Stimulated activated naive CD8-positive, alpha-beta T cell treated with anti-CD3 and anti-CD28 coated beads, Interleukin-15, Interleukin-2, amounts not matched to agents 100 U/mL and 50 U/mL, for 24 hours (primary cell): ENCODE measurements at places on chromosomes 4 and X.

- no peak for DNase-seq
These were observed 1.3 kb upstream of the SOD3 start for GRCh38 chr4:24794051-24794450.

GRCh38 chrX:130623518-130623917 is 221.7 kb downstream of the RBMX2 start:
- DNase-seq: no peak

DNA sequence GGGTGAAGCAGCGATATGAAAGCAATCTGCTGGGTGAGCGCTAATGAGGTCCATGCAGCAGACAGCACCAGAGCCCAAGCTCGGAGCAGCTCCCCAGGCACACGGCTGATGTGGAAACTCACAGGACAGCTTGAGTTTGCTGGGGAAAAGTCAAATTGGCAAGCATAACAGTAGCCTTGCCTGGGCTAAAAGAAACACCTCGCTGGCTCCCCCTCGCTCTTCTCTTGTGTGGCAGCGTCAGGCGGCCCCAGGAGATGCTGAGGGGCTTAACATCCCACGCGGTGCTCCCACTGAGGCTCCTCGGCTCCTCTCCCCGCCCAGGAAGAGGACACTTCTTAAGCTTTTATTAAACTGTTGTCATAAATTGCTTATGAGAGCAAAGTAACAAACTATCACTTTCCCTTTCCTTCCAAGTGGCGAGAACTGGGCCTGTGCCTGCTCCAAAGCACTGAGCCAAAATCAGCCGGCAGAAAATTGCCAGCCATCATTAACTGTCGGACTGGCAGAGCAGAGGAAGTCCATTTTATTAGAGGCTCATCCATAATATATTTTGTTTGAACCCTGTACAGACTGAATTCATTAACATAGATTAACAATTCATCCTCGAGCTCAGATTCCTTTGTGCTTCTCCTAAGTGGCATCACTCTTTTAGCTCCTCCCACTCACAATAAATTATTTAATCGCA is 111.4 kb downstream of the TSPAN5 start:
- no peak for DNase-seq

DNA sequence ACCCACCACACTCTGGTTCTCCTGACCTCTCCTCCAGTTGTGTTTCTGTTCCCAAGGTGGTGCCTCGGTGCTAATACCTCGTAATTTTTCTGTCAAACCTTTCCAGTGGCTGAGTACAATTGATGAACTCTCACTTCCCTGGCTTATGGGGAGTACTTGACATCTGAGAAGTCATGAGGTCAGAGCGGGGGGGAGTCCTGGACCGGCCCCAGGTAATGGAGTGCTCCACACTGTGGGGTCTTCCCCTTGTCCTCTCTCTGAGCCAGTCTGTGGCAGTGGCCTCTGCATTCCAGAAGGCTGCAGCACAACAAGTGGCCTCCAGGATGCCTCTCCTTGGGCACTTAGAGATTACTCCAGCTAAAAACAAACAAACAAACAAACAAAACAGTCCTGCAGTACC is 122.5 kb upstream of the TRIM2 start:
- DNase-seq: no peak

DNA sequence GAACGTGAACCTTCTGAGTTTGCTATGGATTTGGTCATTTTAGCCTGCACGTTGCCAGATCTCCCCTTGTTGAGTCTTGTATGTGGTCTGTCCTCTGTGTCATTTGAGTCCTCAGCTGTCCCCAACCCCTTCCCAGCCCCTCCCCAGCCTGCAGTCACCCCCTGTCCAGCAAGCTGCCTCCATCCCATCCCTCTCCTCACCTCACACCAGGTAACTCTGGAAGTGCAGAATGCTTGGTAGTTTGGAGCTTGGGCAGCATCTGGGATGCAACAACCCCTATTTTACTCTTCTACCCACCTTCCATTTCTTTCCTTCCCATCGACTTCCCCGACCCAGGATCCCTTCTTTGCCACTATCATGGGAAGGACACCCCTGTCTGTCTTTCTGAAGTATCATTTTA is 18.4 kb downstream of the GABRQ start:
- no peak for DNase-seq

GRCh38 chr4:1683261-1683735 is 815 bp downstream of the FAM53A start:
- DNase-seq: no peak

DNA sequence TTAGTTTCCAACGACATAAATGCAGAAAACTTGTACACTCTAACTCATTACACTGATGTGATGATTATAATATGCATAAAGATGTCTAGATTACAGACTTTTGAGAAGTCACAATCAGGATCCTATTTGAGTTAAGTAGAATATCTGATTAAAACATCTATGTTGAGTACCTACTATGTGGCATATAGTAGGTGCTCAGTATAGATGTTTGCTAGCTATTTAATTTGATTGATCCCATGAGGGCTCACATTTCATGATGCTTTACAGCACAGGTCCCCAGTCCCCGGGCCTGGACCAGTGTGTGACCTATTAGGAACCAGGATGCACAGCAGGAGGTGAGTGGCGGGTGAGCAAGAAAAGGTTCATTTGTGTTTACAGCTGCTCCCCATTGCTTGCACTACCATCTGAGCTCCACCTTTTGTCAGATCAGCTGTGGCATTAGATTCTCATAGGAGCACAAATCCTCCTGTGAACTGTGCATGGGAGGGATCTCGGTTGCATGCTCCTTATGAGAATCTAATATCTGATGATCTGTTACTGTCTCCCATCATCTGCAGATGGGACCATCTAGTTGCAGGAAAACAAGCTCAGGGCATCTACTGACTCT is 33.0 kb upstream of the CXCL8 start:
- no peak for DNase-seq

DNA sequence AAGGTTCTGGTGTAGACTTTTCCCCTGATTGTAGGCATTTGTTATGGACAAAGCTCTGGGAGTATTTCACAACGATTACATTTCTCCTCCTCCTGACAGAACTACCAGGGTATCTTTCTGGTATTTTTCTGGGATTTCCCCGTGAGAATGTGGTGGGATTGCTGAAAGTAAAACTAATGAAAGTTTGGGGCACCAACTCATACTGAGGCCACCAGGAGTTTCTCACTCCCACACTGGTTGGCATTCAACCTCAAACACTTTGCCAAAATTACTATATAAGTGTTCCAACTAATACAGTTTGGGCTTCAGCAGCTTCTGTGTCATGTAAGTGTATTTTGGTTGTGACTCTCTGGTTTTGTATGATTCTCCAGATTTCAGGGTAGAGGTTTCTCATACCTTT is 855.1 kb downstream of the GLUD2 start:
- DNase-seq: no peak

- no peak for DNase-seq
These were observed 198.8 kb downstream of the RAB28 start for GRCh38 chr4:13285336-13285735.

GRCh38 chr4:166535865-166536264 is 662.8 kb downstream of the TLL1 start:
- no peak for DNase-seq

DNA sequence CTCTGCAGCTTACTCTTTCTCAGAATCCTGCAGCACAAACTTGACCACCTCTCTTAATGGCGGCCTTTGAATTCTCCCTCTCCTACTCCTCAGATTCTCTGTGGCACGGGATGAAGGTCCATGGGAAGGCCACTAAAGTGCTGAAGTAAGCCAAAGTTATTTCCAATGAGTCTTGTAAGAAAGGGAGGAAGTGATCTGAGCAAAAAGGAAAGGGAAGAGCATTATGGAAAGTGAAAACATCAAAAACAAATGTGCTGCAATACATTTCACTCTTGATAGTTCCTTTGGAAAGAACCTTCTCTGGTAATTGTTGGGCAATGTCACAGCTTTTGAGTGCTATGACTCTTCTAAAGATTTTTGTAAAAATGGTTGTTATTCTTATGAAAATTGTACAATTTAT is 54.3 kb upstream of the CAMK2D start:
- no peak for DNase-seq

GRCh38 chr4:76000279-76000678 is 7.0 kb downstream of the CXCL9 start:
- no peak for DNase-seq

GRCh38 chr4:23135792-23136645 is 443.3 kb downstream of the GBA3 start:
- DNase-seq: no peak

DNA sequence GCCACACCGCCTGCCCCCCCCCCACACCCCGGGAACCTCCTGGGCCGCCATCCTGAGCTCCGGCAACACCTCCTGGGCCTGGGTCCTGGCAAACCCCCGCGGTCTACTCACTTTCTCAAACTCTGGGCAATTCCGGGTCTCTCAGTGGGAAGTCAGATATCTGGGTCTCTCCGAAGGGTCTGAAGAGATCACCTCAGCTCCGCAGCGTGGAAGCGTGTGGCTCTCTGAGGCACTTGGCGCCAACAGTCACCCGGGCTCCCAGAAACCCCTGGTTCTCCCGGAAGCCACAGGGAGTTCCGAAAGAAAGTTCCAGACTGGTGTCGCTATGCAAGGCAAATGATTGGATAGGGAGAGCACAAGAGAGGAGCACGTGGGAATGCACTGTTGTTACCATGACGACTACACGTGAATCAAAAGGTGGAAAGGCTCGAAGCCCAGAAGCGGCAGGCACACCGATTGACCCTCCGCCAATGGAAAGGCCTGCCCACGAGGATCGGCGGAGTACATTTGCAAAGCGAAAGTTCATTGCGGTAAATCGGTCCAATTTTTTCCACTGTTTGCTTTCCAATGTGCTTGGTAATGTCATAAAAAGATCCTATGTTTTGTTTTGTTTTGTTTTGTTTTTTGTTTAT is at the start of gene PNMA6E:
Gene PNMA6E (minus strand): TSS at position 218 of the 632 bp plus-strand sequence. CDS start 2,501 bp downstream, outside the sequence.
- no peak for DNase-seq

DNA sequence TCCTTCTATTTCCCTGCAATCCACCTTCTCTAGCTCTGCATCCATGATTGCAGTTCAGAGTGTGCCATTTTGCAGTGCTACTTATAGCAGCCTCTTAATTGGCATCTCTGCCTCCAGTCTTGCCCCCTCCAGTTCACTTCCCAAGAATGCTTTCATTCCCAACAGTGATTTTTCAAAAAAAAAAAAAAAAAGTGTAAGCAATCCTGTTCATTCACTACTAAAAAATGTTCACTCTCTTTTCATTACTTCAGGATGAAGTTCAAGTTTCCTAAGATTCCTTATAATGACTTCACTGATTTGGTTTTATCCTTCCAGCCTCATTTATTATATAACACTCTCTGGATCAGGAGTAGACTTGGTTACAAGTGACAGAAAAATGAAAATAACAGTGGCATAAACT is 124.7 kb upstream of the LNX1 start:
- DNase-seq: no peak

DNA sequence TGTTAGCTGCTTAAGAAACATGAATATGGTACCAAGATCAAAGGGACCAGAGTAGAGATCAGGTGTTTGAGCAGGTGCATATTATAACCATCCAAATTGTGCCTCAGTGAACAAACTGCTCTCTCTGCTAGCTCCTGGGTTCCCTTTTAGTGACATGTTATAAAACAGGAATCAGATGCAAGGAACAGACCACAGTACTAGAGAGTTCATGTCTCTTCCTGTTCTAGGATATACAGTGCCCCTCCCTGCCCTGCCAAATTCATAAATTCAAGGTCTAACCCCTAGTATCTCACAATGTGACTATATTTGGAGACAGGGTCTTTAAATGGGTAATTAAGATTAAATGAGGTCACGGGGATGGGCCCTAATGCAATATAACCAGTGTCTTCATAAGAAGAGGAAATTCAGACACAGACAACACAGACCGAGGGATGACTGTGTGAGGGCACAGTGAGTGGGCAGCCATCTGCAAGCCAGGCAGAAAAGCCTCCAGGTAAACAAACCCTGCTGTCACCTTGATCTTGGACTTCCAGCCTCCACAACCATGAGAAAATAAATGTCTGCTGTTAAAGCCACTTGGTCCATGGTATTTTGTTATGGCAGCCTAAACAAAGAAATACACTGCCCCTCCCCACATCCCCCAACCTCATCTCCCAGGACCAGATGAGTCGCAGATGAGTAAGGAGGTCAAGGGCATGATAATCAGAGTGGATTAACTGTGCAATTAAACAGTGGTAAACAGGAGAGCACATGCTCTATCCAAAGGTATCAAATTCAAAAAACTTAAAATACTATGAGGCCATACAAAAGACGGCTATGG is 82.5 kb downstream of the RBM47 start:
- DNase-seq: no peak

GRCh38 chr4:40713798-40714197 is 36.0 kb upstream of the NSUN7 start:
- DNase-seq: no peak

DNA sequence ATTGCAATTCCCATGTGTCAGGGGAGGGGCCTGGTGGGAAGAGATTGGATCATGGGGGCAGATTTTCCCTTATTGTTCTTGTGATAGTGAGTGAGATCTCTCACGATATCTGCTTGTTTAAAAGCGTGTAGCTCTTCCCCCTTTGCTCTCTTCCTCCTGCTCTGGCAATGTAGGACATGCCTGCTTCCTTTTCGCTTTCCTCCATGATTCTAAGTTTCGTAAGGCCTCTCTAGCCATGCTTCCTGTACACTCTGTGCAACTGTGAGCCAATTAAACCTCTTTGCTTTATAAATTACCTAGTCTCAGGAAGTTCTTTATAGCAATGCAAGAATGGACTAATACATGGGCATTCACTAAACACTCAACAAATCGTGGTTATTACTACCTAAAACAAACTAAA is 37.2 kb upstream of the PAPSS1 start:
- DNase-seq: no peak

DNA sequence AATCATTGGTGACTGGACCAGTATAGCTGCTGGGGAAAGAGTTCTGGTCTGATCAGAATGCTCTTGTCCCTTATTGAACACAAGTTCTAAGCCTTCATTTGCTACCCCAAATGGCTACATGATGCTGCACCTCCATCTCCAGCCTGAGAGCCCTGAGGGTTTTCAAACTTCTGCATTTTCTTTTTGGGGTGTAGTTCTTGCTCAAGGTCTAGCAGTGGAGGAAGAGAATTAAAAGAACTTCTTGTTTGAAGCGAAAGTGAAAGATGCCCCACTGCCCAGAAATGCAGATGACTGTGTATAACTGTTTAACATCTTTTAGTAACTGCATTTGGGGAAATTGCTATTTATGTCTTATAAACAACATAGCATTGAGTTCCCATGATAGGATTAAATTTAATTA is 38.5 kb downstream of the LAMTOR3 start:
- DNase-seq: no peak

GRCh38 chrX:111779582-111779981 is 96.4 kb upstream of the TRPC5OS start:
- DNase-seq: no peak

DNA sequence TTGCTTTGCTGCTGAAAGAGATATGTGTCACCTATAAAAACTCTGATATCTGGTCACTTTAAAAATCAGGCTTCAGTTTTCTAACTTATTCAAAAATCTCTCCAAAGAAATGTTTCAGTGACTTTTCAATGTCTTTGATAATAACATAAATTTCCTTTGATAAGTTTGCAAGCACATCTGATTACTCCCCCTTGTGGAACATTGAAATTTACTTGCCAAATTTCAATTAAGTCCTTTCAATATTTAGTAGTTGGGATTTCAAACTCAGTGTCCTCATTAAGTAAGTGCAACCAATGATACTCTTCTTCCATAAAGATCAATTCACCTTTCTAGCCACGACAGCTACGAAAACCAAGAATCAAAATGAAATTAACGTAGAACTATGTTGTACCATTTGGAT is 151.3 kb upstream of the FAM47C start:
- no peak for DNase-seq
